ENCODE measurements at places on chromosomes 7 and 10.
A peak's percentile ranks its signal among the peaks of the same experiment; 100 is the strongest.

GRCh38 chr10:126684171-126684745, 13.8 kb upstream of the C10orf90 start:
- no peak for DNase-seq

DNA sequence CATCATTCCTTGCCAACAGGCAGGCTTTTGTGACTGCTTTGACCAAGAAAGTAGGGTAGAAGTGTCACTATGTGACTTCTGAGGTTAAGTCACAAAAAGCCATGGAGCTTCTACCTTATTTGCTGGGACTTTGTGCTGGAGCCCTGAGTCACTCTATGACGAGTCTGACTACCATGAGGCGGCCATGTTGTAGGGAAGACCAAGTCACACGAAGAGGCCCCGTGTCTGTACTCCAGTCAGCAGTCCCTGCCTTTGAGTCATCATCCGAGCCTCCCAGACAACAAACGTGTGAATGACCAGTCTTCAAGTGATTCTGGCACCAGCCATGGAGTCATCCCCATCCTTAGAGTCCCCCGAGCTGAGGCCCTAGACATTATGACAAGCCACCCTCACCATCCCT, 3.5 kb upstream of the MYL10 start:
- no peak for DNase-seq

DNA sequence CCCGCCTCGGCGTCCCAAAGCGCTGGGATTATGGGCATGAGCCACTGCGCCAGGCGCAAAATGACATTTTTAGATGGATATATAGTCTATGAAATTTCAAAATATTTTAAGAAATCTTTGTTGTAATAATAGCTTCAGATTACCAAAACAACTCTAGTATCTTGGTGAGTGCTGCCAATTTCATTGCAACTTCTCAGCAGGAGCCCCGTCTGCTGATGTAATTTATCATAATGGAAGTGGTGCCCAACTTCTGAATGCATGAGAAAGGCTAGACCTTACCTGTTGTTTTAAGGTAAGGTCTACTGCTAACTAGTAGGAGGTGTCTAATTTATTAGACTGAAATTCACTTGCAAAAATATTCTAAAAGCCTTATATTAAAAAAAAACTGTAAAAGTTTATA, 20.0 kb downstream of the PDSS1 start:
- DNase-seq: no peak

GRCh38 chr7:92944633-92945032, 108.3 kb upstream of the CDK6 start:
- no peak for DNase-seq

- DNase-seq: no peak
Observed at GRCh38 chr10:104209575-104210198, 22.5 kb downstream of the CFAP43 start.

GRCh38 chr10:113041841-113042750, 92.0 kb downstream of the TCF7L2 start:
- no peak for DNase-seq

GRCh38 chr10:2188371-2188770, 451.0 kb upstream of the ADARB2 start:
- DNase-seq: no peak

DNA sequence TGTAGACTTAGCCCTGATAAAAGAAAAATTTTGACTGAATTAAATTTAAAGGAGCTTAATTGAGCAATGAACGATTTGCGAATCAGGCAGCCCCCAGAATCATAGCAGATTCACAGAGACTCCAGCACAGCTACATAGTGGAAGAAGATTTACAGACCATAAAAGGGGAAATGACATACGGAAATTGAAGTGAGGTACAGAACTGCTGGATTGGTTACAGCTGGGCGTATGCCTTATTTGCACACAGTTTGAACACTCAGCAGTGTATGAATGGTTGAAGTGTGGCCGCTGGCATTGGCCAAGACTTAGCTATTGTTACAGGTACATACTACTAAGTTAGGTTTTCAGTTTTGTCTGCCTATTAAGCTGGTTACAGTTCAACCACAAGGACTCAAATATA, 433.5 kb upstream of the CELF2 start:
- no peak for DNase-seq

DNA sequence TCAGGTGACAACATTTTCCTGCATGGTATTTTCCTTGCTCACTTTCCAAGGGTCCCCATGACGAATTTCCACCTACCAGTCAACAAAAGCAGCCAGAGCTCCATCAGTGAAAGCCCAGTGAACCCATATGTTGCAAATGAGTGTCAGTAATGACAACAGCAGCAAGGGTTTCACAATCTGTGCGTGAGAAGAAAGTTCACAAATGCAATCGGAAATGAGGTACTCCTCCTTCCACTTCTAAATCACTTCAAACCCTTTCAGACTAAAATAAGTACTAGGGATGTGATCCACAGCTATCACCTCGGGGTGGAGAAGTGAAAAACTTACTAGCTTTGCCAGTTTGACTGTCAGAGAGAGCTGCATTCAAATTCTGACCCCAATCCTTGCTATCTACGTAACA, 55.6 kb upstream of the BET1 start:
- no peak for DNase-seq

DNA sequence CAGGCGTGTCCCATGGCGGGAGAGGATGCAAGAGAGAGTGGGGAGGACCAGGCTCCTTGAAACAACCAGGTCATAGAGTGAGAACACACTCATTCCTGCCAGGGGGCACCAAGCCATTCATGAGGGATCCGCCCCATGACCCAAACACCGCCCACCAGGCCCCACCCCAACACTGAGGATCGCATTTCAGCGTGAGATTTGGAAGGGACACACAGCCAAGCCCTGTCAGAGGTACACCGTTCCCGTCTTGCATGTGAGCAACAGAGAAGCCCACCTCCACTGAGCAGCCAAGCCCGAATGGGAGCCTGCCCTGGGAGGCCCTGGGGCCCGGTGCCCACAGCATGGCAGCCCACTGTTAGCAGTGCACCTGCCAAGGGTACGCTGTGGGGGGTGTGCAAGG, 7.9 kb upstream of the ARPC1B start:
- no peak for DNase-seq

- DNase-seq: no peak
Observed at GRCh38 chr10:71725998-71726579, 6.5 kb upstream of the C10orf105 start.

GRCh38 chr10:117933036-117933435, 113.7 kb downstream of the RAB11FIP2 start:
- DNase-seq: no peak

DNA sequence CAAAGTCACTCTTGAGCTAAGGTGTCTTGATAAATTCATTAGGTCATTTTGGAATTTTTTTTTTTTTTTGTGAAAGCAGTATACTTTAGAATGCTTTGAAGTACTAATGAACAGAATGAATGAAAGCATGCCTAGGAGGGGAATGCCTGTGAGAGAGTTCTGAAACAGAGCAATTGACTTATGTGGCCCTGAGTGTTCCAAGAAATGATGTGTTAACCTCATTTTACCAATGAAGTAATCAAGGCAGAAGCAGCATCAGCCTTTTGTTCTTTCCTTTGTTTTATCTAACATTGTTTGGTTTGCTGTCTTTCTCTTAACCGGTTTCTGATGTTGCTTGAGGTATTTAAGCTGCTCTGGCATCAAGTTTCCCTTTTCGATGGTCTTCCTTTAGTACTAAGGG, 154.6 kb upstream of the HGF start:
- DNase-seq: no peak

- peak; percentile 40 for DNase-seq
Observed at GRCh38 chr7:151020231-151020630, 4.1 kb downstream of the ATG9B start.

- DNase-seq: no peak
Observed at GRCh38 chr7:4550117-4550516, 132.0 kb upstream of the FOXK1 start.

GRCh38 chr10:31694929-31695837, 233.4 kb downstream of the ARHGAP12 start:
- DNase-seq: no peak

DNA sequence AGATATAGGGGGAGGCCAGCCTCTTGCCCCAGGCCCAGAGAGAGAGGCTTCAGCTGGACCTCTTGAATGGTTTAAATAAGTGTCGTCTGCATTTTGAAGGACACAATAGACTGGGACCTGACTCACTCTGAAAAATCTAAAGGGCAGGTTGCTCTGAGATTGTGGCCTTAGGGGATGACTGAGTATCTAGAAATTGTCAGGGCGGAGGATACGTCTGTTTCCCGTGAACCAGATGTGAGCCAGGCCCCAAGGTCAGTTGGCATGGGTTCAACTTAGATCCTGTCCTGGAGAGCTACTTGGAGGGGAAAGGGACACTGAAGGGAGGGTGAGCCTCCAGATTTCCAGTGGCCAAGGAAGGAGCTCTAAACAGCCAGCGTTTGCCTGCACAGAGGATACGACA, 110.2 kb downstream of the CHN2 start:
- no peak for DNase-seq

DNA sequence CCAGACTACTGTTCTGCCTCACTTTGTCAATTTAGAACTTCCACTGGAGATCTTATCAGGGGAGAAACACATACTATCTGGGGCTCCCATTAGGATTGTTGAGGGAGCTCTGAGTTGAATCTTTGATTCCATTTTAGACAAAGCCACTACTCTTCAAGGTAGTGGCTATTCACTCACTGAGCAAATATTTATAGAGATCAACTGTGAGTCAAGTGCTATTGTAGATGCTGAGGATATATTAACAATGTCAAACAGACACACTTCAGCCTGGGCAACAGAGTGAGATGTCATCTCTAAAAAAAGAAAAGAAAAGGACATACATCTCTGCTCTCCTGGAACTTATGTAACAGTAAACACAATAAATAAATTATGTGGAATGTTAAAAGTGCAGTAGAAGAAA, 315.3 kb downstream of the PTEN start:
- DNase-seq: no peak

GRCh38 chr7:152869041-152869676, 109.6 kb downstream of the ACTR3B start:
- no peak for DNase-seq

DNA sequence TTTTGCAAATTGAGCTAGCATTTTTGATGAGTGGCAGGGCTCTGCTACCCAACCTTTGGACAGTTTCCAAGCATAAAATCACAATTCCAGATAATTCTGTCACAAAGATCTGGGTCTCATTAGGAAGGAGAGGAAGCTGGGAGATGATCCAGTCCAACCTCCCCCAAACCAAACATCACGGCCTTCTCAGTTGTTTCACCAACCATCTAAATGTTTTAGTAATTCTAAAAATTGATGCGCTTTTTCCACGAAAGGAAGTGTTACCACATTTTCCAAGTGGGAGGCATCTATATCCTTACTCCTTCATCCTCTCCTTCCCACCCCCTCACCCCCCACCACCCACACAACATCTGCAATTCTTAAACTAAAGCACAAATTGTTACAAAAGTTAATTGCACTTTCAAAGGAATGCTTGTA, 108.3 kb downstream of the EGFR start:
- DNase-seq: no peak

DNA sequence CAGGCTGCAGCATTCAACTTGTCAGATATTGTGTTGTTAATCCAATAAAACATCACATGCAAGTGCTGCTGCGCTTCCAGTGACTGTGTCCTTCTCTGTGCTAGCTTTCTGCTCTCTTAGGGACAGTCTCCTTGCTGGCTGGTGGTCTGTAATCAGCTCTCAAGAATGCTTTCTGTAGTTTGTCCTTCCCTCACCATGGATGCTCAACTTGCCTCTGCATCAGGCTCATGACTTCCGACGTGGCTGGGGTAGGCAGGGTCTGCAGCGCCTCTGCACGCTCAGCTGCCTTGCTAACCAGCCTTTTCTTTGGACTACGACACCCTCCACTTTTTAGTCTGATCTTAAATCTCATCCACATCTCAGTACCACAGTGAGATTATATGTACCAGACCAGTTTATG, 58.3 kb downstream of the MMRN2 start:
- no peak for DNase-seq
